GM06990 (cell line): ENCODE measurements at places on chromosomes 16 and 17.

- no peak for DNase-seq
Observed at GRCh38 chr17:83034525-83034924, 44.9 kb upstream of the METRNL start.

GRCh38 chr17:74088285-74088933, 115.1 kb upstream of the RPL38 start:
- DNase-seq: no peak

GRCh38 chr17:4064366-4064765, 78.5 kb downstream of the ZZEF1 start:
- DNase-seq: no peak

GRCh38 chr17:60161598-60162330, 12.0 kb downstream of the CA4 start:
- no peak for DNase-seq

GRCh38 chr17:81196505-81197408, 26.0 kb downstream of the CEP131 start:
- DNase-seq: no peak

DNA sequence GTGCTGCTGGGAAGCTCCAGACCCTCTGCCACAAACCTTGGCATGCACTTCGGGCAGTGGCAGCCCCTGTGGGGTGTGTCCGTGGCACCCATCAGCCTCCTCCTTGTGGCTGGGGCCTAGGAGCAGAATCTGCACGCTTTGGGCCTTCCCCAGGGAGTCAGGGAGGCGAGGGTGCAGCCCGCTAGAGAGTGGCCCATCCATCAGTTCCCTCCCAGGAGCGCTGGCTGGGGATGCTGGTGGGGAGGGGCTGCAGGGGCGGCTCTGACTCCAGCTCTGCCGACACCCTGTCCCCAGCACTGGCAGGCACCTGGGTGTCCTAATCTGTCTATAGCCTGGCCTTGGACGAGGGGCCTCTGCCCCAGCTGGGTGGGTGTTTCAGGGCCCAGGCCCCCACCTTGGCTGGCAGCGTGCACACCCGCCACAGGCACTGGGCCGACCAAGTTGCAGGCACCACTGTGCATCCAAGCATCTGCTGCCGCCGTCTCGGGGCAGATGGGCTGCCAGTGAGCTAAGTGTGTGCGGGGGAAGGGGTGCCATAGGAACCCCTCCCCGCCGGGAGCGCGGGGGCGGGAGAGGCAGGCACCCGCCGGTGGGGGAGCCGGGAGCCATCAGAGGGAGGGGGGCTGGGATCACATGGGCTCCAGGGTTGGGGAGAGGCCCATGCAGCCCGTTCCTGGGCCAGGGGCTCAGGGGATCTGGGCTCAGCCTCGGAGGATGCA, 30.2 kb downstream of the ENDOV start:
- no peak for DNase-seq
